ENCODE measurements at places on chromosomes 13 and 19.

DNA sequence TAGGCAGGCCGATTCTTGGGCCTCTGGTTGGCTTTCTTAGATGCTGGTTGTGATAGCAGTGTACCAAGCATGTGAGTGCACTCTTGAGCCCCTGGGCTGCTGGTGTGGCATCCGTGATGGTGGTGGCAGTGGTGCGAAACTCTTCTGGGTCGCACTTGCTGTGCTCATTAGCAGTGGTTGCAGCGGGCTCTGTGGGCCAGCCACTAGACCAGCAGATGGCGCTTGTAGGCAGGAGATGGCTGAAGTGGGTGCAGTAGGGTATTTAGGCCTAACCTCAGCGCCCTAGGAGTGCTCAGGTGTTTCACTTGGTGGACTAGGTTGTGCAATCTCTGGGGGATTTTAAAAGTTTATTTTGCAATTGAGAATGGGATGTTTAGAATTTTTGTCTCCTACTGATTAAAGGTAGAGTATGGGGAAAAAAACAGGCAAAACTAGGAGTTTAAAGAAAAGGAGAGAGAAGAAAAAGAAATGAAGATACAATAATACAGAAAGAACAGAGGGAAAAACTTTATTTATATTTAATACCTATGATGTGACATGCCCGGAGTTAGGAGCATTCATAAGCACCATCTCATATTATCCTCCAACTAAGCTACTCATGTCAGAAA is 4.3 kb upstream of the ZNF17 start:
- peak; percentile 41 for DNase-seq

GRCh38 chr13:94480672-94481145 is 1.2 kb upstream of the DCT start:
- DNase-seq = peak; percentile 47

GRCh38 chr19:14446336-14447036 is 13.4 kb downstream of the PKN1 start:
- no peak for DNase-seq

- DNase-seq = no peak
Measured at GRCh38 chr13:20431080-20431479, 94.6 kb downstream of the CRYL1 start.

DNA sequence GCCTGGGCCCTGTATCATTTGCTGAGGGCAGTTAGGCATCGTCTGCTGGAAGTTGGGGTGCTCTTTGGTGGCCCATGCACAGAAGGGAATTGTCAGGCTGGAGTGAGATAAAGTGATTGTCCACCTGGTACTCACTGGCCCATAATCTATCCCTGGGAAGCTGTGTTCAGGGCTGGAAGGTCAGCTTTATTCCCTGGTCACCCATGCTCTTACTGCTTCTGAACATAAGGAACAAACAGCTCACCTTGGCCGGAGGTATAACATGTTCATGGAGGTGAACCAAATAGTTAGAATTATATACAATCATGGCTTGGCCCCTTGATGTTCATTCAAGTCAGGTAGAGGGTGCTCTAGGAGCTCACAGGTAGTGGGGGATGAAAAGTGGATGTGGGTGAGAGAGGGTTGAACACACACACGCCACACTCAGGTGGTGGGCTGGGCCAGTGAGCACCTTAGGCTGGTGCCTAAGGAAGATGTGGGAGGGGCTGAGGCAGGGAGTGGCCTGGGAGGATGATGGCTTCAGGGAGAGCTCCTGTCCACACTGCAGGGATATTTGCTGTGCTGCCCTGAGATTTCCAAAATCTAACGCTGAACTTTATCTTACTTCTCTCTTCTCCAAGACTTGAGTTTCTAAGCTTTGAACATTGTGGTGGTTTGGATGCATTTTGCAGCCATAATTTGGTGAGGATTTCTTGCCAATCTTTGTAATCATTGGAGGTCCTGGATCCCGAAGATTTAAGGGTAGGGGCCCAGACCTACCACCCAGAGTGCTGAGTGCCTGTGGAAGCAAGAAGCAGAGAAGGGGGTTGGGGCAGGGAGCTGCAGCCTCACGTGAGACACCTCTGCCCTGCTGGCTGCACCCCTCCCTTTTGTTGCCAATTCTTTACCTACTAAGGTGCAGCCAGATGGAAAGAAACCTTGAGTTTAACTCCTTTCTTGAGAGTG is 420.6 kb downstream of the ZNF536 start:
- no peak for DNase-seq

DNA sequence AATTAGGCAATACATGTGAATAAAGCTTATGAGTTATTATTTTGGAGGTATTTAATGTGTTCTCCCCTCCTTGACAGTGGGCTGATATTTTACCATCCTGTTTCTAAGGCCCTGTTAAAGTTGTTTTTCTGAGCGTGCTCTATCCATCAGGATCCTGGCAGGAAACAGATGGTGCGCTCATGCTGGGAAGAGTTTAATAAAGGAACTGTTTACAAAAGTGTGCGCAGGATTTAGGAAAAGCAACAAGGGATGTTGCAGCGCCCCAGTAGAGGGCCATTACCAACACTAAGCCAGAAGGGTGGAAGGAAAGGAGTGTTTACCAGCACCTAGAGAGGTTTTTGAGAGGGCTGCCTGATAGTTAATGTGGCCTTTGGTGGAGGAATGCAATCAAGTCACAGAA is 374.5 kb downstream of the KCNRG start:
- no peak for DNase-seq

DNA sequence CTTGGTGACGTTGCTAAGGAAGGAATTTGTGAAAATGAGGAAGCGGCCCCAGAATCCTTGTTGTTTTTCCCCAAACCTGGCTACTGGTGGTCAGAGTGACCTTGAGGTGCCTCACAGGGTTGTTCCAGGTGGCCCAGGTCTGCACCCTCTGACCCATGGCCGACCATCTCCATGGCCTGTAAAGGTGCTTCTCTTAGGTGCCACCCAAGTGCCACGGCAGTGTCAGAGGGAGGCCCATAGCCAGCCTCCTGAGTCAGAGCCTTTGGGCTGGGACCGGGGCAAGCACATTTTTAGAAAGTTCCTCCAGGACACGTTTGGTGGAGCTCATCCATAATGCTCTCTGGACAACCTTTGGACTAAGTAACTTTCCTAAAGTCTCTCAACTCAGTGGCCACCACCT is 83.9 kb upstream of the IRS2 start:
- no peak for DNase-seq

GRCh38 chr13:51645761-51646670 is 61.8 kb downstream of the WDFY2 start:
- no peak for DNase-seq

DNA sequence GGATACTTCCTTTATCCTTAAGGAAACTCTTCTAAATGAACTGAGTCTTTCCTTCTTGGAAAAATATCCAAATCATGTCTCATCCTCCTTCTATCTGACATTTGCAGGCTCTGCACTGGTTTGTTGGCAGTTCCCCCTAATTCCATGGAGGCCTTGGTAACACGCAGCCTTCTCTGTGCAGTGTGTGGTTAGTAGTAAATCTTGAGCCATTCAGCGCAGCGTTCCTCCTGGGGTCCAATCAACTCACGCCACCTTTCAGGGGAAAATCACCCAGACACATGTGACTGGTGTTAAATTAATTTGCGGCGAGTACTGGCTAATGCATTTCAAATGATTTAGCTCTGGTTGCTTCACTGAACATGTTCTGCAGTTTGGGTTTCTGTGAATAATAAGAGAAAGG is 21.0 kb upstream of the CBY2 start:
- no peak for DNase-seq

DNA sequence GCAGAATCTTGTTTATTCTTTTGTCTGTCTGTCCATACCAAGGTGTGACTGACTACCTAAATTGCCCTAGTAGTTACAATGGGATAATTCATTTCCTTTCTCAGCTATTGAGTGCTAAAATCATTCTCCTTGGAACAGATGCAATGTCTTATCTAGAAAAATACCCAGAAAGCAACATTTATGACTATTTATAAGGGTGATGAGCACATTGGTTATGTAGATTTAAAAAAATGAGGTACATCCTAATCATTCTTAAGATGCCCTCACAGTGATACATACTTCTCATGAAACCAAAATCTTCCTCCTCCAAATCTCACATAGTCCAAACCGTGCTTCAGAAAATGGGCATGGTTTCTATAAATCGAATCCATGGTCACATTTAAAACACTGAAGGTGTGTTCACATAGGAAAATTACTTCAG is 11.6 kb upstream of the UBE2L5 start:
- peak; percentile 51 for DNase-seq

DNA sequence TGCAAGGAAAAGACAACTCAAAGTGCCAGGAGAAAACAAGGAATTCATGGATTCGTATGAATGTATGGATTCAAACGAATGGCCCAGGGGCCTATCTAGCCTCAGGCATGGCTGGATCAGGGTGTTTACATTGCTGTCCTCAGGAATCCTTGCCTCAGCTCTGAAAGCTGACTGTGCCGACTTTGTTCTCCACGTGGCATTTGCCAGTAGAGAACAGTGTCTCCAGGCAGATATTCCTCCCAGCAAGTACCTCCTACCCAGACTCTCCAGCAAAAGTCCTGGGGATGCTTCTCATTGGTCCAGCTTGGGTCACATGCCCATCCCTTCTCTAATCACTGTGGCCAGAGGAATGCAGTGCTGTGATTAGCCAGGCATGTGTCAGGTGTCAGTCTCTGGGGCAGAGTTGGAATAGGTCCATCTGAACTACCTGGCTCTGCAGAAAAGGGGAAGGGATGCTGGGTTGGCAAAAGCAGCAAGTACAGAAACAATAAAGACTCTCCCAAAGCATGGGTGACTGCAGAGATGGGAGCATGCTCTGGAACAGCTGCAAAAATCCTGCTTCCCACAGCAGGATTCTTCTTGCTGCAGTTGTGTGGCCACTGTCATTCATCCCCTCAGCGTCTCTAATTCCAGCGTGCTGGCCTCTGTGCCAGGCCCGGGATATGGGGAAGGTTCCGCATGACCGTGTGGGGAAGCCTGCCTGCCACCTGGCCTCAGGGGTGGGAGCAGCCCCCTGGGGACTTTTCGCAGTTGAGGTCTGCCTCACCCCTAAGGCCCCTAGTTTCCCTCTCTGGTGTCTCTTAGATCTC is 30.0 kb downstream of the CCNE1 start:
- peak; percentile 36 for DNase-seq

- no peak for DNase-seq
Measured at GRCh38 chr19:54659300-54659699, 3.5 kb upstream of the LILRB4 start.

- DNase-seq = no peak
Measured at GRCh38 chr13:78404846-78405360, 198.4 kb downstream of the POU4F1 start.

GRCh38 chr19:6233056-6233826 is 46.5 kb downstream of the MLLT1 start:
- peak; percentile 16 for DNase-seq

DNA sequence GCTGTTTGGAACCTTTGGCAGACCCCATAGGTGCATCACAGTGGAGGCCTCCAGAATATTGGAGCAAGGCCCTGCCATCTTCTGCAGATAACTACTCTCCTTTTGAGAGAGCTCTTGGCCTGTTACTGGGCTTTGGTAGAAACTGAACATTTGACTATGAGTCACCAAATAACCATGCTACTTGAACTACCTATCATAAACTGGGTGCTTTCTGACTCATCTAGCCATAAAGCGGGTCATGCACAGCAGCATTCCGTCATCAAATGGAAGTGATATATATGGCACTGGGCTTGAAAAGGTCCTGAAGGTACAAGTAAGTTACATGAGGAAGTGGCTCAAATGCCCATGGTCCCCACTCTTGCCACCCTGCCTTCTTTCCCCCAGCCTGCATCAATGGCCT is 782.5 kb upstream of the SLITRK6 start:
- peak; percentile 1 for DNase-seq

DNA sequence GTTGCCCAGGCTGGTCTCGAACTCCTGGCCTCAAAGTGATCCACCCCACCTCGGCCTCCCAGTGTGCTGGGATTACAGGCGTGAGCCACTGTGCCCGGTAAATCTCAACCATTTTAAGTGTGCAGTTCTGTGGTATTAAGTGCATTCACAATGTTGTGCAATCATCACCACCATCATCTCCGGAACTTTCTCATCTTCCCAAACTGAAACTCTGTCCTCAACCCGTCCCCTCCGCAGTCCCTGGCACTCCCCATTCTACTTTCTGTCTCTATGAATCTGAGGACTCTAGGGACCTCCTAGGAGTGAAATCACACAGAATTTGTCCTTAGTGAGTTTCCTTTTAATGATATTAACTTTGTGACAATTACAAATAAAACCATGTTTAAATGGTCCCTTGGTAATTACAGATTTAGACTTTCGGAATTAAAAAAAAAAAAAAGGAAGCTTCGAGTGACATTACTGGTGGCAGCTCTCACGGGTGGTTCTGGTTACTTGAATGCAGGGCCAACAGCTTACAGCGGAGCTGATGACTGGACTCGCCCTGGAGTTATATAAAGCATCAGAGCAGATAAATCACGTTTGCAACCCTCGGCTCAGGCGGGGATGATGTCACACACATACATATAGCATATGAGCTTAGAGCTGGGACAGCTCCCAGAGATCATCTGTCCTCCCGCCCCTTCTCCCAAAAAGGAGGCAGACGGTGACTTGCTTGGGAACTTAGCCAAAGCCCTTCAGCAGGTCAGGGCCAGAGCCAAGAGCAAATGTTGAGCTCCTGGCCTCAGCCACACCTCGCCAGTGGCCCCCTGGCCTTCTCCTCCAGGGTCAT is 89.8 kb downstream of the ZNF557 start:
- peak; percentile 80 for DNase-seq

DNA sequence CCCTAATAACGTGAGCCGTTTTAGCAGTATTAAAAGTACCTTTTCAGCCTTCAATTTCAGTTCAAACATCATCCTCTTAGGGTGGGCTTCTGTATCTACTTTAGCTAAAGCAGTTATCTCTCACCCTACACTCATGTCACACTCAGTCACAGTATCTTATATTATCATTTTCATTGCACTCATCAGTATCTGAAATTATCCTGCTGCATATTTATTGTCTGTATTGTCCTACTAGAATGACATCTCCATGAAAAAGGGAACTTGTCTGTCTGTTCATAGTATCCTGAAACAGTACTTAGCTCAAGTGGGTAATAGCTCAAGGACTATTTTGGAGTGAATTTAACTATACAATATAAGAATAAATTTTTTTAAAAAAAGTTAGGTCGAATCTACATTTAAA is 19.9 kb upstream of the RFC3 start:
- no peak for DNase-seq

DNA sequence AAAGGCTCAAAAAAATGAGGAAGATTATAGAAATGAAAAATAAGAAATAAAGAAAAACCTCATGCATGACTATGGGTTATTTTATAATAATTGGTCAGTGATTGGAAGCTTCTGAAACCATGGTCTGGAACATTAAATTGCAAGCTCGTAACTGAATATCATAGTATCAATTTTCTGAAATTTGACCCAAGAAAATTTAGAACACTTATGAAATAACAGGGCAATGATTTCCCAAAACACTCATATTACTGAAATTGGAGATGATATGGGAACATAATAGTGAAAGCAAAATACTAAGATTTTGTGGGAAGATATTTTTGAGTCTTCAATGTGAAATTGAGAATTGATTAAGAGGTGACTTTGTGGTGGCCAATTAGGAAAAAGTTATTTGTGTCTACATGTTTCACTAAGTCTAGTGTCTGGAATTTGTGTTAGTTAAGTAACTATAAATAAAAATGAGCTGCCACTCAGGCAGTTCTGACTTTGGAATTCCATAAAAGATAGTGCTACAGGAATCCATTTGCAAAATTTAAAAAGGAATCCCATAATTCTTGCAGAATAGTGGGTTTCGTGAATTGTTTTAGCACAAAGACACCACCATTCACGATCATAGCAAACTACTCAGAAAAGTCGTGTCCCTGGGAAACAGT is 603.0 kb downstream of the LMO7 start:
- no peak for DNase-seq

- DNase-seq = no peak
Measured at GRCh38 chr13:67101730-67102467, 128.2 kb downstream of the PCDH9 start.

- DNase-seq = no peak
Measured at GRCh38 chr19:31392464-31392863, 43.2 kb upstream of the TSHZ3 start.

GRCh38 chr13:51644654-51645053 is 60.4 kb downstream of the WDFY2 start:
- DNase-seq = no peak
